ENCODE measurements at places on chromosomes 12 and 14. TPM values are rescaled to one million over a fixed set of nuclear protein-coding genes. Genes with fewer than 3 reads are reported as not detected.

GDF11 gene
- 3.0 TPM for total RNA-seq

SLC24A4 gene
- total RNA-seq, result 0.21 TPM

TTLL5 gene
- 13.7 TPM for total RNA-seq

PHC1 gene
- total RNA-seq, result 8.0 TPM

TMCC3 gene
- 1.5 TPM for total RNA-seq

PTMS gene
- total RNA-seq, result 687 TPM

Data from A549 treated with ZK216348 at 1 μM for 4 hours (cell line).